ENCODE measurements at places on chromosomes 2 and 18.

DNA sequence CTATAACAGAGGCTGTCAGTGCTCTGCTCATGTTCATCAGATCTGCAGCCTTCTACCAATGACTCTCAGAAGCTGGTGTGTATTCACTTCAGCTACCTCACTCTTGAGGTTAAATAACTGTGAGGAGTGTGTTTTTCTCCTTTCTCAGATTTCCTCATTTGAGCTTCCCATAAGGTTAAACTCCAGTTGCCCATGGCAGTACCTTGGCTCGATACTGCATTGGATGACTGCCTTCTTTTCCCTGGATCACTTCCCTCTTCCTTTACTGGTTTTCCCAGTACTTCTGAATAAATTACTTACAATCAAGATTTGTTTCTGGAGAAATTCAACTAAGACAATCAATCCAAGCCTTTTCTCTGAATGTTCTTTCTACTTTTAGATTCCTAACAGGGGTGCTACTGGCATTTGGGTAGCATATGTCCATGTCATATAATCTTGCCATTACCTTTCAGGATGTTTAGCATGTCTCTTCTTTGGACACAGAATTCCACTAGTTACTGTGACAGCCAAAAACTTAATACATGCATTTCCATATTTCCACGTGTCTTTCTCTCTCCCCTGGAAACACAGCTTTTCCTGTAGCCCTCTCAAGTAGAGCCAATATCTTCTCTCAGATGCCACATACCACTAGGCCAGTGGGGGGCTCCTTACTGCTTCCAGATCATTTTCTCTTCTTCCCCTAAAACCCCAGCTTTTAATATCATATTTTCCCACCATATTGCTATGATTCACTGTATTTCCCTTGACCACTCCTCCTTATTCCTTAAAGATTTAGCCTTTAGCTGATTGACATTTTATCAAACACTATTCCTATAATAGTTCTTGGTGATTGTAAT is 15.0 kb upstream of the SPOPL start:
- DNase-seq: no peak

DNA sequence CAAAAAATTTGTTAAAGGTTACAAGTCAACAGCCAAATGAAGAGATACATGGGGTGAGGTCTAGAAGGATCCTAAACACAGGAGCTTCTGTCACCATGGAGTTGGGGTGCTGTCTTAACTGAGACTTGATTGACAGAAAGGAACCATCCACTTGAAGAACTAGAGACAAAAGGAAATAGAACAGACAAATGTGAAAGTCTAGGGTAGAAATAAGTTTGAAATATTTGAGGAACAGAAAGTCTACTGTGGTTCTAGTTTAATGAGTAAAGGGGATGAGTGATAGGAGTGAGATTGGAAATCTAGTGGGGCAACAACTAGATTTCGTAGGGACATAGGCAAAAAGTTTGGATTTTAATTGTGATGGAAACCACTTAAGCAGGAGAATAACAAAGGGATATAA is 18.7 kb downstream of the RBBP8 start:
- no peak for DNase-seq

- DNase-seq: no peak
Measured at GRCh38 chr2:132871831-132872230, 201.8 kb upstream of the LYPD1 start.

DNA sequence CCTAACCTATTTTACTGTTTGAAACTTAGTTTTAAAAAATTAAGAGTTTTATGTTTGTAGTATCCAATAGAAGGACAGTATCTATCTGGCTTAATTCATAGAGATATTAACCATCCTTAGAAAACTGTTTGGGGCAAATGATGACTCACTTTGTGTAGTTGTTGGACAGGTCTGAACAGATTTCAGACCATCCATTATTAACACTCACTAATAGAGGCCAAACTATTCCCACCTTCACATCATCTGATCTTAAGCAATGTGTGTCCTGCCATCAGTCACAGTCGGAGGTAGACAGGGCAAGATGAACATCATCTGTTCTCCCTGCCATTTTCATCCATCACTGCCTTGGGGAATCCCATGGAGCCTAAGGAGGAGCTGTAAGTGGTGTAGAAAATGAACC is 164.6 kb upstream of the DCC start:
- no peak for DNase-seq

DNA sequence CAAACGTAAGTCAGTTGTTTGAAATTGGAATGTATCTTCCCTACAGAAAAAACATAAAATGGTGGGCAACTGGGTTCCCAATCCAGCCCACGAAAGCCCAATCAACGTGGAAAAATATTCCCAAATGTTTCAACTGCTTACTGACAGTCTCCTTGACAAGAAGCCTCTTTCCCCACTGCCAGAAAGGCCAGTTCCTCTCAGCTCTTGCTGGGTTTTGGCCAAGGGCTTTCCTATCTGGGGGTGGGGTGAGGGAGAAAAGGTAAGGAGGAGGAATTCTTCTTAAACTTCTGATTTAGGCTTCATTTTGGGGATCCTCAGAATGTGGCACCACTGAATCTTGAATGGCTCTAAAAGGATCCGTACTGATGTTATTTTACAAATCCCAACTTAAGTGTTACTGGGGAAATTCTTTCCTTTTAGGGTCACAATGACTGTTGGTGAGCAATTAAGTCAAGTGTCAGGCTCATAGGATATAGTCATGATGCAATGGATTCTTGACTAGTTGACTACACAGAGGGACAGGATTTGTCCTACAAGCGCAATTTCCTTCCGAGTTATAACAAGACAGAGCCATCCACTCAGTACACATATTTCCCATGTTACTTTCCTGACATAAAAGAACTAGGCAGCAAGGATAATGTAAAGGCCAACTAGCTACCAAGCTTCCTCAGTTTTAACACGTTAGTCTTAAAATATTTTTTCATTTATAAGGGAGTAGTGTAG is 73.6 kb downstream of the SPRED2 start:
- no peak for DNase-seq

- no peak for DNase-seq
Measured at GRCh38 chr2:233058717-233059546, 1.2 kb upstream of the INPP5D start.

DNA sequence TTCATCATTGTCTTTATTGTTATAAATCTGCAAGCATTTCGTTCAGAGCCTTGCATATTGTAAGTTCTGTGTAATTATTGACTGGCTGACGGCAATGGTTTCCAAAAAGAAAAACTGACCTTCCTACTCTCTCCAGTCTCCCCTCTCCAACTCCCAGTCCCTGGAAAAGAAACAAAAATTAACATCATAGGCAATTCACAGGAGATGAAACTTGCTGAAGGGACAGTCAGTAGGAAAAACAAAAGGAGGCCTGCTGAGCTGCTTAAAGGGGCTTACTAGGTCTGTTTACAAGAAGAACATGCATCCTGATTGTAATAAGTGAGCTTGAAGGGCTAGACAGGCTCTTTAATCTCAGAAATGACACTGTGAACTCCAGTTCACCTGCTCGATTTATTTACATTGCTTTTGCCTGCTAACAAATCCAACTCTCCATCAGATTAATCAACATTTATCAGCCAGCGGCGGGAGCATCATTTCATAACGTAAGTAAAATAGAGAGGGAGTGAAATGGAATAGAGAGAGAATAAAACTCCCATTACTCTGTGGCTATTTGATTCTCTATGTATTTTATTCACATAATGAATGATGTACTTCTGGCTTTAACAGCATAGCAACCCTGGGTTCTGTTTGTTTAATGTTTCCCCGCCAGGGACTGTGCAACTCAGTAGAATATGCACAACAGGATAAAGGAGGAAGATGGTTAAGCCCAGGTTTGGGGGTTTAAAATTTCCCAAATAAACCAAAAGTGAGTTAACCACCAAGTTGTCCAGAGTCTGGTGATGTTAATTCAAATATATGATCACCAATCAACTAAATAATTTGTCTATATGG is 256.7 kb upstream of the SETBP1 start:
- peak; percentile 84 for DNase-seq

DNA sequence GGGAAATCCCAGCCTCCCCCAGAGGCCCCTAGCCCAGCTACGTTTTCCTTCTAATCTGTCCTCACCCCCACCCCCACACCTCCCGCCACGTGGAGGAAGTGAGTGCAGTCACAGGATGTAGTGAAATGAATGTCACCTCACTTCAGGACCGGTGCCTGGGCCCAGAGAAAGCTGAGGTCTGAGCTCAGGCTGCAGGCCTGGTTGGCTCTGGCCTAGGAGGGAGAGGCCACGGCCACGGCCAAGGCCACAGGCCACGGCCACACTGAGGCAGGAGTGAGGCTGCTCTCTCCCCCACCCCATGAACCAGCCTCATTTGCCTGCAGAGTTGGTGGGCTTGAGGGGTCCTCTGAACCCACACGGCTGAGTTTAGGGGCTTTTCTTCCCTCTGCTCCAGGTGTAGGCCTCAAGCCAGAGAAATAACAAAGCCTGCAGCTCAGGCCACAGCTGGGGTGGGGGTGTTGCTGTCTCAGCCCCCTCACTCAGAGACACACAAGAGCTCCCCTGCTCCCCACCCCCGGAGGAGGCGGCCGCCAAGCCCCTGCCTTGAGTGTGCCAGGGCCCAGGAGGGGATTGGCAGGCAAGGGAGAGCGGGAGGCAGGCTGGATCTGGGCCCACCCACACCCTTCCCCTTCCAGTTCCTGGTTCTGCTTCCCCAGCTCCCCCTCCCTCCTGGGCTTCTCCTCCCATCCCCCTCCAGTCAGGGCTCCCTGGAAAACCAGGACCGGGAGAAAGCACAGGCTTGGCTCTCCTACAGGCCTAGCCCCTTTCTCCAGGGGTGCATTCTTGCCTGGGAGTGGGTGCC is 27.0 kb downstream of the DNMT3A start:
- DNase-seq: no peak

GRCh38 chr2:183117226-183117625 is 7.0 kb upstream of the NUP35 start:
- DNase-seq: no peak

GRCh38 chr2:236366397-236366796 is 102.2 kb upstream of the ASB18 start:
- no peak for DNase-seq

GRCh38 chr2:149090706-149091105 is 52.2 kb downstream of the LYPD6B start:
- DNase-seq: no peak

GRCh38 chr2:170202437-170202836 is 24.5 kb downstream of the MYO3B start:
- DNase-seq: no peak

GRCh38 chr18:9987931-9988330 is 74.1 kb downstream of the VAPA start:
- no peak for DNase-seq

DNA sequence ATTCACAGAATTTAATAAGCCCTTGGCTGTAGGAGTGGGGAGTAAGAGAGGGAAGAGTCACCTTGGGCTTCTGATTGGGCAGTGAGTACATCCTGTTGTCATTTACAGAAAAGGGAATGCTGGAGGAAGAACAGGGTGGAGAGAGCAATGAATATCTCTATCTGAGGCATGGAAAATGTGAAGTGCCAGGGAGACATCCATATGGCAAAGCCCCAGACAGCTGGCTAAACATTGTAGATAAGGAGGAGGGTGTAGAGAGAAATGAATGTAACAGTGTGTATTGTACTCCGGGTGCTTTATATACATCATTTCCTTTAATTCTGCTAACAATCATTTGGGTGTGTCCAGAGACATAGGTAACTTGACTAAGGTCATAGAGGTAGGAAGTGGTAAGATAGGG is 103.5 kb downstream of the UPP2 start:
- DNase-seq: no peak

- DNase-seq: no peak
Measured at GRCh38 chr2:145724311-145724898, 1204.5 kb upstream of the ZEB2 start.

DNA sequence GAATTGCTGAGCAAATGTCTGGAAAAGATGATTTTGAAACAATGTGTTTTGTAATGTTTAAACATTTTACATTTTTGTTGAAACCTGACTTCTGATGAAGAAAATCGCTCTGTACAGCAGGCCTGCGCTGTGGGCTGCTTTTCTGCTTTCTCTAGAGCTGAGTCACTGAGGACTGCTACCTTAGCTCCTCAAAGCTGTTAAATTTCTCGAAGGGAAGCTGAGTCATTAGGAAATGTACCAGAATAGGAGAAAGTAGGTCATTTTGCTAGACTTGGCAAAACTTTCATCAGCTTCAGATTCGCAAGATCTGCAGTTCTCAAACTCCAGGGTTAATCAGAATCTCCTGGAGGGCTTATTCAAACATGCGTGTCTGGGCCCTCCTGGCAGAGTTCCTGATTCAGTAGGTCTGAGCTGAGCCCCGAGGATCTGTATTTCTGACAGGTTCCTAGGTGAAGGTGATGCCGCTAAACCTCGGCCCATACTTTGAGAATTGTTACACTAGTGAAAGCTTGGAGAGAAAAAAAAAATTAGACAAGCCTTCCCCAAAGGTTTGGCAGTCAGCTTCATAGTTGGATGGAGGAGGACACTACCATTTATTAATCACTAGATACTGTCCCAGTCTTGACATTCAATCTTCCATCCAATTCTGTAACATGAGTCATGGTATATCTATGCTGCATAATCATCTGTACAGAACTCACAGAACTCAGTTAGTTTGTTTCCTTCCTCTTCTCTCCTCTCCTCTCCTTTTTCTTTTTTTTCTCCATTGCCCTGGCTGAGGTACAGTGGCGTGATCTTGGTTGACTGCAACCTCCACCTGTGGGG is 297.6 kb downstream of the PARD3B start:
- no peak for DNase-seq

DNA sequence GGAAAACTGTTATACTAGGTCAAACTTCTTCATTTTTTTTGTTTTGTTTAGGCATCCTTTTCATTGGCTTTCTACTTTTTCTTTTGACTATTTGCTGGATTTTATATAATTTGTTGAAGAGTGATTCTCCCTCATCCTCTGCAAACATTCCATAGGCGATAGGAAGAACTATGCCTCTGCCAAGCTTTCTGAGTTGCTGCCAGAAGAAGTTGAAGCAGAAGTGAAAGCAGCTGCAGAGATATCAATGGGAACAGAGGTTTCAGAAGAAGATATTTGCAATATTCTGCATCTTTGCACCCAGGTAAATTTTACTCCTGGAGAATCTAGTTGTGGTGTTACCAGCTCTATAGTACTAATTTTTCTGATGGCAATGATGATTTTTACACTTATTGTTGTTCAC is 25.4 kb downstream of the NOP58 start:
- DNase-seq: no peak

GRCh38 chr2:239382384-239382880 is 18.4 kb downstream of the HDAC4 start:
- DNase-seq: no peak

GRCh38 chr2:127576433-127577207 is 41.1 kb downstream of the MYO7B start:
- no peak for DNase-seq

GRCh38 chr2:216915557-216916150 is 55.8 kb upstream of the TNP1 start:
- no peak for DNase-seq

DNA sequence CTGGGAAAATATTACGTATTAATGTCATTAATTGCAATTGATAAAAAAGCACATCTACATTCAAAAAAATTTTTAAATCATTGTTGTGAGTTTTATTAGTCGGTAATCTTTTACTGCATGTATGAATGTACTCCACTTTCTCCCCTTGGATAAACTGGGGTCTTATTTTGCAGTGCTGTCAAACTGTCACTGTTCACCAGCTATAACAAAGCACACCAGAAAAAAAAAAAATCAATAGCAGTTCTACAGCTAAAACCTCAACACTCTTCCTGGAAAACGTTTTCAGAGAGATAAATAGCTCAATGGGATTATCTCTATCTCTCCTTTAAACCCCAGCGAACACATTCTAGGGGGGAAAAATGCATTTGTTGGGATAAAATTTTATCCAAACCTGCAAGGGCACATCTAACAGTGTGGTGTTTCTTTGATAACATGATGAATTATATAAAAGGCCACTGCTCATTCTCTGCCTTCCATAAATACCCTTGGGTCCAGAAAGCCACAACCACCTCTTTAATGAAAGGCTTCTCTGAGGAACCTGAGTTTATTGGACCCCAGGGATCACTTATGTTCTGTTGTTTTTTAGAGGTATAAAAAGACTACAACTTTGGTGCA is 219.9 kb downstream of the CDH20 start:
- DNase-seq: no peak

All from NCI-H1930 (cell line).